ENCODE measurements at places on chromosomes 12 and 14. TPM values are rescaled to one million over a fixed set of nuclear protein-coding genes. Genes with fewer than 3 reads are reported as not detected.

The POTEM gene
- not detected for total RNA-seq

The WDHD1 gene
- total RNA-seq, result 13.9 TPM

The AQP5 gene
- total RNA-seq, result 0.09 TPM

The TC2N gene
- under 0.01 TPM for total RNA-seq

The EPYC gene
- total RNA-seq, result not detected

The KRT3 gene
- total RNA-seq, result not detected

The SOX5 gene
- total RNA-seq, result 0.28 TPM

The ANO4 gene
- total RNA-seq, result 0.94 TPM

The KRT2 gene
- not detected for total RNA-seq

The KRT74 gene
- not detected for total RNA-seq

The FBRSL1 gene
- total RNA-seq, result 4.9 TPM

The SPX gene
- total RNA-seq, result 0.09 TPM

The ZC2HC1C gene
- 0.90 TPM for total RNA-seq

The MAGOHB gene
- 27.3 TPM for total RNA-seq

The RNU6-7 gene
- total RNA-seq, result not detected

The AQP6 gene
- not detected for total RNA-seq

The OTOGL gene
- total RNA-seq, result 1.4 TPM

The FGF23 gene
- total RNA-seq, result not detected

The OR10P1 gene
- not detected for total RNA-seq

The TEX52 gene
- total RNA-seq, result not detected

The MIA2 gene
- 10.5 TPM for total RNA-seq

The MSRB3 gene
- 52.5 TPM for total RNA-seq

The OR6C6 gene
- total RNA-seq, result not detected

The TROAP gene
- 10.7 TPM for total RNA-seq

The GPX2 gene
- 0.09 TPM for total RNA-seq

The TESPA1 gene
- total RNA-seq, result not detected

The SRRM4 gene
- total RNA-seq, result not detected

The WIF1 gene
- not detected for total RNA-seq

The CLEC7A gene
- total RNA-seq, result 0.09 TPM

The OR11H7 gene
- not detected for total RNA-seq

The GCH1 gene
- total RNA-seq, result 1.4 TPM

The COX6A1 gene
- 523 TPM for total RNA-seq

The E2F7 gene
- total RNA-seq, result 9.8 TPM

All from endothelial cell of coronary artery (primary cell).